Activated CD4-positive, alpha-beta T cell treated with anti-CD3 and anti-CD28 coated beads, Interleukin-2, amount 10 ng/mL, durations not matched to agents 7 days and 5 days (primary cell): ENCODE measurements at places on chromosomes 5 and 9. TPM values are rescaled to one million over a fixed set of nuclear protein-coding genes. Genes with fewer than 3 reads are reported as not detected.

DNA sequence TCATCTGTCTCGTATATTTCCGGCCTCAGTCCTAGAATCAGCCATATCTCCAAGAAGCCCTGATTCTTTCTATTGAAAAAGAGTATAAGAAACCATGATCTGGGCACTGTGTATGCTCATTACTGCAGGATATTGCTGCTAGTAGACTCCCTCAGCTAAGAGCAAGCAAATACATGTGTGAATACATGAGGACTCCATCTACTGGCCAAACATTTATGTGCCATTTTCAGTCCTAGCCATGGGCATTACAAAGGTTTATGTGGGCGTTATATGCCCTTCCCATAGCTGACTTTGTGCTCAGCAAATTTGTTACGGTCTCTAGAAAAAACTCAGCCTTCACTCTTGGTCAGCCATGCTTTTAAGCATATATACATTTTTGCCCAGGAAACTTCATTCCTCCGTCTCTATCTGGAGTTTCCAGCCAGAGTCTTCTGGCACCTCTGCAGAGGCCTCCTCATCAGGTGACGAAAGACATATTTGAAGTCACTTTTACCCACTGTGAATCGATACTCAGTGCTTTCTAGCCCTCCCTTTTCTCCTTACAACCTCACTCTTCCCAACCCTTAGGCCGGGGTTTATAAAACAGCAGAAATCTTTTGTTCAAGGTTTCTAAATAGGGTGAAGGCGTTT is 1495.6 kb upstream of the CDH6 start:
- H3K4me3 ChIP-seq, result no peak overlapping the region
- H3K4me1 ChIP-seq, result no peaks in the 10 kb centered on the region
- no peaks in the 10 kb centered on the region for H3K36me3 ChIP-seq
- H3K27ac ChIP-seq, result no peak overlapping the region

- H3K36me3 ChIP-seq, result no peaks in the 10 kb centered on the region
- no peak overlapping the region for H3K4me3 ChIP-seq
- H3K27me3 ChIP-seq, result peaks cover 9% of the 10 kb centered on the region
- no peak overlapping the region for H3K27ac ChIP-seq
- DNase-seq, result no peak
- peaks cover 1% of the 10 kb centered on the region for H3K4me1 ChIP-seq
These were observed 244.4 kb upstream of the RAI14 start for GRCh38 chr5:34411470-34412346.

DNA sequence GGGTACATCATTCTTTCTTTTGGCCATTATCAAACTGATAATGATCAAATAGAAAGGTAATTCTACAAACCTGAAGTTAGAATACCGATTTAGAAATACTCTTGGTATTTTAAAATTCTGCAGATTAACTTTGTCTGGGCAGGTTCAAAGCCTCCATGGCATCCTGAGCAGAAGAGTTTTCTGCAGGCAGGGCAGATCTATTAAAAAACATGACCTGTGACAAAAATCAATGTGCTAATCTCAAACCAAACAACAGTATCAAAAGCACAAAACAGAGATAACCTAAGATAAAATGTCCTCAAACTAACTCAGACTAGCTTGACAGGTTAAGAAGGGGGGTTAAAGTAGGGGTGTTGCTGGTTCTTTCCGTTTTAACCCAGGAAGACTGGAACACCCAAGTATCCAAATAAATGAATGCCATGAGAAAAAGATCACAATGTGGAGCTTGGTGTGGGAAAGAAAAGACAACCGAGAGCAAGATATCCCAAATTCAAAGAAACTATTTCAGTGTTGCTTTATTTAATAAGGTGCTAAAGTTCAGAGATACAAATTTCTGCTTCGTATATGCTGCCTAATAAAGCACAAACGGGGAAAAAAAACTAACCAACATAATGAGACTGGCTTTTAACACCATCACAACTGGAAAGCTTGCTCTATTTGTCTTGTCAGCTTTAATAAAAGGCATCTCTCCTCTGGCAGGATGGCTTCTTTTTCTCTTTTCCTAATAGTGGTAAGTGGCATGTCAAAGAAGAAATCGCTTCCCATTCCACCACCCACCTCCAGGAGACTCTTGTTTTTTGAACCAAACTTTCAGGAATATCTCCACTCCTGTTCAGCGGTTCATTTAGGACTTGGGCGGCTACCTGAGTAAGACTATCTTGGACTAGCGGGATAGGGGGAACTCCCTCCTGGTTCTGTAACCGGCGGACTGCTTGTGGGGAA is 2.3 kb downstream of the EFNA5 start:
- H3K4me1 ChIP-seq, result peaks cover 25% of the 10 kb centered on the region
- DNase-seq, result no peak
- no peak overlapping the region for H3K4me3 ChIP-seq
- peaks cover 64% of the 10 kb centered on the region for H3K27me3 ChIP-seq

PIP5K1B gene
- 0.77 TPM for total RNA-seq

DNA sequence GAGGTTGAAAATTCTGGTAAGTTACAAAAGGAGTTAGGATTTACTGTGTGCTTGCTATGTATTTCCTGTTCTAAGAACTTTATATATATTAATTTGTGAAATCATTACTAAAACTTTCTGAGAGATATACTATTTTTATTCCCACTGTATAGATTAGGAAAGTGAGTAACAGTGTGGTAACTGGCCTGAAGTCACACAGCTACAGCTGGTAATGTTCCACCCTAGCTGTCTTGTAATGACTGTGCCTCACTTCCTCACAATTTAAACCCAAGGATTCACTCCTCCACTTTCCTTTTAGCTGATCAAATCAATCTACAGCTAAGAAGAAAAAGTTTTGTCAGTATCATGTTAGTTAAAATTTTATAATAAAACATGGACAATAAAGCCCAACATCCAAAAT is 278.8 kb downstream of the GAS1 start:
- no peak for DNase-seq
- H3K36me3 ChIP-seq, result no peaks in the 10 kb centered on the region
- no peak overlapping the region for H3K27ac ChIP-seq
- no peak overlapping the region for H3K4me3 ChIP-seq

DNA sequence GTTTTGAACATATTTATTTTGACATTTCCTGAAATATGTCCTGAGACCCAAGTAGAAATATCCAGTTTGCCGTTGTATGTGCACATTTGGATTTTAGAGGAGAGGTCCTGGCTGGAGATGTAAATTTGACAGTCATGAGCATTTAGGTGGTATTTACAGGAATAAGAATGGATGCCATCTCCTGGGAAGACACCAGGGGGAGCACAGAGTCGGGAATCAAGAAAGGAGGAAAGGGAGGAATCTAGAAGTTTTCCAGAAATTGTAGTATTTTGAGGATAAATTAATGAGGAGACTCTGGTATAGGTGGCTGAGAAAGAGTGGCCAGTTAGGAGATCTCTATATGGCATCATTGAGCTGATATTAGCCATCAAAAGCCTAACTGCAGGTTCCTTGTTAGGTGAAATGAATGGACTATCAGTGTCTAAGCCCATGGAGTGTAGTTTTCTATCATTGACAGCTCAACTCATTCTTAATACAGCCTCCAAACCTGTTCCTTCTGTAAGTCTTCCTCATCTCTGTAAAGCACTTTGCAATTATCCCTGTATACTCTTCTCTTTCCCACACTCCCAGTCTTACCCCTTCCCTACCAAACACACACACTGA is 7.2 kb downstream of the GAPT start:
- H3K36me3 ChIP-seq, result no peaks in the 10 kb centered on the region
- DNase-seq, result no peak
- H3K4me3 ChIP-seq, result no peak overlapping the region
- H3K27ac ChIP-seq, result no peak overlapping the region
- peaks cover 7% of the 10 kb centered on the region for H3K4me1 ChIP-seq
- peaks cover 6% of the 10 kb centered on the region for H3K27me3 ChIP-seq

CATSPER3 gene
- 1.4 TPM for total RNA-seq

CDH10 gene
- total RNA-seq, result not detected

DNA sequence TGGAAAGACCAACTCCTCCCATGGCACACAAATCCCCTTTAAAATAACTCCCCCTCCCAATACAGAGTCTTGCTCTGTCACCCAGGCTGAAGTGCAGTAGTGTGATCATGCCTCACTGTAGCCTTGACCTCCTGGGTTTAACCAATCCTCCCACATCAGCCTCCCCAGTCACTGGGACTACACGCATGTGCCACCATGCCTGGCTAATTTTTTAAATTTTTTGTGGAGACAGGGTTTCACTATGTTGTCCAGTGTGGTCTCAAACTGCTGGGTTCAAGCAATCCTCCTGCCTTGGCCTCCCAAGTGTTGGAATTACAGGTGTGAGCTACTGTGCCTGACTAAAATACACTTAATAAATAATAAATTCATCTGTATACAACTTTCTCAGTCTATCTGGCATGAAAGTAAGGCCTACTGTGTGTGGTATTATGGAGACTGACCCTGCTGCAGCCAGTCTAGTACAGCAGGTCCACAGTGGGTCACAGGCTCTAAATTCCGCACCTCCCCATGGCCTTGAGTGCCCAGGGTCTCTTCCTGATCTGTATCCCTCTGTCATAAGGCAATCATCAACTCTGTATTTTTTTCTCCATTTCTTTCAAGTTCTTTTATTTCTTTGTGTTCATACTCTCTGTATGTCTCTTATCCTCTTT is 169.4 kb downstream of the MAPKAP1 start:
- no peak for DNase-seq
- no peaks in the 10 kb centered on the region for H3K4me1 ChIP-seq
- H3K27me3 ChIP-seq, result no peaks in the 10 kb centered on the region
- H3K4me3 ChIP-seq, result no peak overlapping the region

DNA sequence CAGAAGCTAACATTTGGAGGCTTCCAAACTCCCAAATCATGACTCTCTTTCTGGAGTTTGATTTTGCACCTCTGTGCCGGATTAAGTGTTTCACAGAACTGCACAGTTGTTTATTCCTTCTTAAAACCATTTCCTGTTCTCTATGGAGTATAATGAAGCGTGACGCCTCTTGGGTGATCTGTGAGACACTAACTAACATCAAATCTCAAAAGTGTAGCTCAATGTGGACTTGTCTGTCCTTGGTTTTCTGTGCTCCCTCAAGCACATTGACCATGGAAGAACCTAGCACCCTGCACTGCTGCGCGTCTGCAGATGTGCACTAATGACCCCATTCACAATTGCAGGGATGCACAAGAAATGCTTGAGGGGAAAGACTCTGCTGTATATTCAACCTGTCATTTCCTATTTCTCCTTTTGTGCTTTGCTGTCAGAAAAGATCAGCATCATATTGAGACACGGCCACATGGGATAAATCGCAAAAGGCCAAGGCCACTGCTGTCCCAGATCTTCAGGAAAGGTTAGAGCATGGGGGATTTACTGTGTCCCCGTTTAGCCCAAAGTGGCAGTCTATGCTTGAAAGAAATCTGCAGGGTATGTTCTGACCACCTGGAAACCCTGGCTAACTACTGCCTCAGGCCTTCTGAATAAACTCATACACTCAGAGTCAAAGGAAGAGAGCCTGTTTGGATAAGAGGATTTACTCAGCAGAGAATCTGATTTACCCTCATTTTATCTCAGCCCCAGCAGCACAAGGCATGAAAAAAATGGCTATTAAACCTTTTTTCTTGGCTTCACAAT is 109.6 kb downstream of the BAAT start:
- H3K4me3 ChIP-seq, result no peak overlapping the region
- H3K27me3 ChIP-seq, result no peaks in the 10 kb centered on the region
- no peaks in the 10 kb centered on the region for H3K36me3 ChIP-seq

DNA sequence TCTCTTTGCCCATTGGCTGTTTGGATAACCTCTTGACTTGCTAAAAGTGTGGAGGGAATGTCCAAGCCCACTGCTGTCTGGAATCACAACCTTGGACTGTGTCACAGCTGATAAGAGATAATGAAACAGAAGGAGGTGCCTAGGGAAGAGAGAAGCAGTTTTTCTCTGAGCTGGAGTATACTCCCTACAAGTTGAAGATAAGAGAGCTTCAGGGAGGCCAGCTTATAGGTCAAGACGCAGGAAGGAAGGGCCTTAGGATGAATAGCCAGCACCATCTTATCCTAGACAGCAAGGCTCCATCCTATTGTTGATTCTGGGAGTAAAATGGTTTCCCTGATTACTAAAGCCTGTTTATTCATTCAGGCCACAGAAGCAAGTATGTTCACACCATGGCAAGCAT is 244.7 kb downstream of the NPR3 start:
- H3K27me3 ChIP-seq, result no peaks in the 10 kb centered on the region
- H3K4me1 ChIP-seq, result no peaks in the 10 kb centered on the region
- DNase-seq, result no peak
- H3K4me3 ChIP-seq, result no peak overlapping the region
- no peaks in the 10 kb centered on the region for H3K36me3 ChIP-seq

GRCh38 chr9:129497813-129498450 is 123.0 kb downstream of the C9orf50 start:
- DNase-seq, result no peak
- peaks cover 2% of the 10 kb centered on the region for H3K36me3 ChIP-seq
- peaks cover 35% of the 10 kb centered on the region for H3K4me1 ChIP-seq
- no peak overlapping the region for H3K4me3 ChIP-seq
- no peaks in the 10 kb centered on the region for H3K27me3 ChIP-seq

- no peak for DNase-seq
- H3K27me3 ChIP-seq, result no peaks in the 10 kb centered on the region
- H3K27ac ChIP-seq, result no peak overlapping the region
These were observed 5.2 kb upstream of the SLC27A4 start for GRCh38 chr9:128335161-128335560.

DNA sequence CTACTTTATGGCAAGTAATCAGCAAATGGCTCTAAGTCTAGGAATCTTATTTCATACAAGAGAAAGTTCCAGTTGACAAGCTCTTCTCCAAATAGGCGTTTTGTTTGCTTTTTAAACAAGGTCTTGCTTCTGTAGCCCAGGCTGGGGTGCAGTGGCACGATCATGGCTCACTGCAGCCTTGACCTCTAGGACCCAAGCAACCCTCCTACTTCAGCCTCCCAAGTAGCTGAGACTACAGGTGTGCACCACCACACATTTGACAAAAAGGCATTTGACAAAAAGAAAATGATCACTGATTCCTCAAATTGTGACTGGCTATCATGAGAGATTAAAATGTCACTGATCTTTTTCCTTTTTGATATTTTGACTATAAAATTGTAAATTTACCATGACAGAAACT is 31.8 kb downstream of the NR6A1 start:
- no peaks in the 10 kb centered on the region for H3K36me3 ChIP-seq
- H3K4me1 ChIP-seq, result no peaks in the 10 kb centered on the region

FAM81B gene
- total RNA-seq, result not detected
